OCI-LY7 (cell line): ENCODE measurements at places on chromosomes 16 and 17. TPM values are rescaled to one million over a fixed set of nuclear protein-coding genes. Genes with fewer than 3 reads are reported as not detected.

Gene PHOSPHO1
- total RNA-seq = not detected in 2 replicates

- DNase-seq = peak; percentile 20
These were observed 970 bp downstream of the EPN2 start for GRCh38 chr17:19238167-19238505.

GRCh38 chr16:82609140-82609539 is 17.6 kb upstream of the CDH13 start:
- no peak for DNase-seq

DNA sequence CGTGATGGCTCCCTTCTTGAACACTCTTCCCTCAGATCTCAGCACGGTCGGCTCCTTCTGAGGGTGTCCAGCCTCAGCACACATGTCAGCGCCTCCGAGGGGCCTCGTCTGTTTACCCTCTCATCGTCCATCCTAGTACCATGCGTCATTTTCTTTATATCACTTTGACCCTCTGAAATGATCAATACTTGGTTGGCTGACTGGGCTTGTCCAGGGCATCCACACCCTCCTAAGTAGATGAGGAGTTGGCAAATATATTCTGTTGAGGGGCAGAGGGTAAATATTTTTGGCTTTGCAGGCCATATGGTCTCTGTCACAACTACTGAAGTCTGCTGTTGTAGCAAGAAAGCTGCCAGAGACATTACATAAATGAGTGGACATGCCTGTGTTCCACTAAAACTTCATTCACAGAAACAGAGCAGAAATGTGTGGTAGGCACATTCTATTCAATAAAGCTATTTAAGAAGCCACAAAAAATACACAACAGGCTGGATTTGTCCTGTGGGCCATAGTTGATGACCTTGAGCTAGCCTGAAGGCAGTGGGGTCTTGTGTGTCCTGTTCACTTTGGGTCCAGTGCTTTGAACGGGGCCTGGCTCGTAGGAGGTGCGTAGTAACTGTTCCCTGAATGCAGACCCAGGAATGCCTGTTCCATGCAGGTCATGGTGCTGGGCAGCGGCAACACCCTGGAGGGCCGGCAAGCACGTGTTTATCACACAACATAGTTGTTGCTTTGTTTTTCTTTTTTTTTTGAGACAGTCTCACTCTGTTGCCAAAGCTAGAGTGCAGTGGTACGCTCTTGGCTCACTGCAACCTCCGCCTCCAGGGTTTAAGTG is 185.8 kb downstream of the SNX29 start:
- DNase-seq = no peak

Gene NUDT21
- total RNA-seq = 270 and 273 TPM in 2 replicates

DNA sequence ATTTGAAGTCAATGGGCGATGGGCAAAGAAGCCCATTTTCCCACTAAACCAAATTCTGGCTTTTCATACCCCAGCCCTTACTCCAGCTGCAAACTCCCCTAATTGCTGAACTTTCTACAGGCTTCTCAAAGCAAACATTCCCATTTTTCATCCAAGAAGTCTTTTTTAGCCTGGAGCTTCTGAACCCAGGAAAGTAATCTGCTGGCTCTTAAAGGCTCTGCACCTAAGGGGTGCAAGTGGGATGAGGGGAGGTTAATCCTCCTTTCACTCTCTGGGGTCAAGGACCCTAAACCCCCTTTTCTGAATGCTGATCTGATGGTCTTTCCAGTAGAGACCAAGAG is 2.4 kb downstream of the HOXB7 start:
- DNase-seq = no peak

DNA sequence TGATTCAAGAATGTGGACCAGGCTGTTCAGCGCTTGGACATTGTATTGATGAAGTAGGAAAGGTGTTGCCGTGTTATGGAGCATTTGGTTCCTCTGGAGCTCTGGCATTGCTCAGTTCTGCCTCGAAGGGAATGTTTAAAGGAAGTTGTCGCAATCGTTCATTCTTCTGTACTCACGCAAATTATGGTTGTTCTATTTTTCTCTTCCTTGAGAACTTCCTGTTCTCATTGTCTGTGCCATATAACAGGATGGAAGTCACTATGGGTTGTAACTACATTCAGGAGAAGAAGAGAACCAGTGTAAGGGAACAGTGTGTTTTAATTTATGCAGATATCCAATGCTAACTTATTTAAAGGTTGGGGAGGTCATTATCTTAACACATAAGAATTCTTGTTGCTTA is 13.0 kb downstream of the PCTP start:
- no peak for DNase-seq

- DNase-seq = no peak
These were observed 40.9 kb downstream of the SLFN5 start for GRCh38 chr17:35283767-35284166.

DNA sequence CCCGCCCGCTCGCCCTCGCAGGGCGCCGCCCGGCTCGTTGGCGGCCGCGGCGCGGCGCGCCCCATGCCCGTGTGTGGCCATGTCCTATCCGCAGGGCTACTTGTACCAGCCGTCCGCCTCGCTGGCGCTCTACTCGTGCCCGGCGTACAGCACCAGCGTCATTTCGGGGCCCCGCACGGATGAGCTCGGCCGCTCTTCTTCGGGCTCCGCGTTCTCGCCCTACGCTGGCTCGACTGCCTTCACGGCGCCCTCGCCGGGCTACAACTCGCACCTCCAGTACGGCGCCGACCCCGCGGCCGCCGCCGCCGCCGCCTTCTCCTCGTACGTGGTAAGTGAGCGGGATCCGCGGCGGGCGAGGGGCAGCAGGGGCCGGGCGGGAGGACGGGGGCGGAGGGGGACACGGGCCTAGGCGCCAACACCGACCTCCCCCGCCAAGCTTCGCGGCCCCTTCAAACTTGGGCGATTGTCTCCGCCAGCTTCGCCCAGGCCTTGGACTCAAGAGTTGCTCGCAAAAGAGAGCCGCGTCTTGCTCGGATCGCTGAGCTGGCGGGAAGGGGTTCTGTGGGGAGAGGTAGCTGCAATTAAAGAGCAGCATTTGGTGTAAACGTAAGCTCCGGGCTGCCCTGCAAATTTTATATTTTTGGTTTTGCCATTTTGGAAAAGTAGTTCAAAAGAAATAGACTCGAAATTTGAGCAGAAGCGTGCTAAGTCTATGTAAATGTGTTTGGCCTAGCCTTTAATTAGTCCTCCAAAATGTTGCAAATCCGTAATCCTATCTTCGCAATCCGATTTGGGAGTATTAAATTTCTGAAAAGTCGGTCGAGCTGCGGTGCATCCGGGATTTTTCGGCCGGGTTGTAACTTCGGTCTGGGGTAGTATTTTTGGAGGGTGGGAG is 702 bp downstream of the IRX5 start:
- DNase-seq = no peak

DNA sequence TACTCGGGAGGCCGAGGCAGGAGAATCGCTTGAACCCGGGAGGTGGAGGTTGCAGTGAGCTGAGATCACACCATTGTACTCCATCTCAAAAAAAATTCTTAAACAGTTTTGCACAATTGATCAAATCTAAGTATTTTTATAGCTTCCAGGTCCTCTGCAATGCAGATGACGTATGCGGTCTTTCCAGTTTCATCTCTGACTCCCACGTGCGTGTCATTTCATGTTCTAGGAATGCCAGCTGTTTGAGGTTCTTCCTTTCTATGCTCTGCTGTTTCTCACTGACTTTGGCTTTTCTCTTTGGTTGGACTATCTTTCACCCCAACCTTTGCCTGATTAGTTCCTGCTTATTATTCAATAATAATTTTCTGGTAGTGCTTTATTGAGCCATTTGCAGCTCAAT is 16.2 kb downstream of the CHP2 start:
- DNase-seq = no peak

DNA sequence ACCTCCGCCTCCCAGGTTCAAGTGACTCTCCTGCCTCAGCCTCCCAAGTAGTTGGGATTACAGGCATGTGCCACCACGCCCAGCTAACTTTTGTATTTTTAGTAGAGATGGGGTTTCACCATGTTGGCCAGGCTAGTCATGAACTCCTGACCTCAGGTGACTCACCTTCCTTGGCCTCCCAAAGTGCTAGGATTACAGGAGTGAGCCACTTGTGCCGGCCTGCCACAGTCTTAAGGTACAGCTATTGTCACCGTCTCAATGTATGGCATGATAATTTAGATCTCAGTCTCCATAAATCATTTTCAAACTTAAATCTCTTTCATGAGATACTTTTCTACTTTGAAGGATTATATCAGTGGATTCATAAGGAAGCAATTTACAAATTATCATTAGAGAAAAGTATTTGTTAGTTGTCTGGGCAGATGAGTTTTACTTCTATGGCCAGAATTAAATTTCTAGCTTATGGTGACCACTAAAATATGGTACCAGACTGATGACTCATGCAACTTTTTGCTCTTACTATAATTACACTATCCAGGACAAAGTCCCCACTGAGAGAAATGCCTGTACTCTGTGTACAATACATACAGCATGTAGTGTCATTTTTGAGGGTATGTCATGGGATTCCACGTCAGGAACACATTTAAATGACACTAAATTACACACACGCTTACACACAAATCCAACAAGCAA is 1230.3 kb upstream of the GOT2 start:
- DNase-seq = no peak

DNA sequence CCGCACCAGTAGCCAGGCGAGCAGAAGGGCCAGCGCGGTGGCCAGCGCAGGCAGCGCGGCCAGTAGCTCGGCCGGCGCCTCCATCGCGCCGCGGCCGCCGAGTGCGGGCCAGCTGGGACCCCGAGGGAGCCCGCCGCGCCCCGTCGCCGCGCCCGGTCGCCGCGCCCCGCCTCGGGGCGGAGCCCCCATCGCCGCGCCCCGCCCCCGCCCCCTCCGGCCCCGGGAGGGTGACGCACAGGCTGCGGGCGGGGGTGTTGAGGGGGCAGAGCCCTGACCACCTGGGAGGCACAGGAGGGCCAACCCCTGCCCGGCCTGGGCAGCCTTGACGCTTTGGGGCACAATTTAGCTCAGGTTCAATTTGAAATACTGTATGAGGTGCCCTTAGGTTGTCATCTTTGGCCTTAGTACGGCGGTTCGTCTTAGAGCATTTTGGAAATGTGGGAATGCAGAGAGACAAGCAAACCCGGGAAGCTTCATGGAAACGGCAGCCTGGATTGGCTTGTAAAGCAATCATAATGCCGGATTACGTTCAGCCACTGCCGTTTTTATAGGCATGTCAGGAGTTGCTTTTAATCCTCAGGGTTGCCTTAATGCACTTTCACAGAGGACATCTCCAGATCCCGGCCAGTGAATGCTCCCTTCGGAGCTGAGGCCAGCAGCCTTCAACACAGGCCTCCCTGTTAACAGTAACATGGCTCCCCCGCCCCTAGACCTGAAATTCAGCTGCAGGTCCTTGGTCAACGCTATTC is at the start of gene MXRA7:
Gene MXRA7 (minus strand): TSS at position 103 of the 749 bp plus-strand sequence. CDS start 19 bp downstream, at position 84.
- DNase-seq = peak; percentile 60

- no peak for DNase-seq
These were observed at the start of gene KRT31 for GRCh38 chr17:41396996-41397660. Gene KRT31 (minus strand): TSS chr17:41397608. CDS start chr17:41397539, 69 bp downstream.

DNA sequence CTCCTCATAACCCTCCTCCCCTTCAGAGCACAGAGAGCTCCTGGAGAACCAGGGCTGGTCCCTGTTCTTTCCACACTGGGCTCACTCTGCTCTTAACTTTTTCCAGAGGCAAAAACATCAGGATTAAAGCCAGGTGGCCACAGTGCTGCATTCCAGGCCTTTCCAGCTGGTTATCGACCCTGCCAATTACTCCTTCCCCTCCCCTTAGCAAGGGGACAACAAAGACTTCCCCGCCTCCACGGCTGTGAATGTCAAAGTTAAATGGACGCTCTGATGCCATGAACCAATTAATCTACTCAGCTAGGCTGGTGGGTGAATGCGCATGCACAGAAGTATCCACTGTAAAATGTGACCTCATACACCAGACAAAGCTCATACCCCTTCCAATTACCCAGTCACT is 23.1 kb downstream of the ACLY start:
- DNase-seq = no peak

DNA sequence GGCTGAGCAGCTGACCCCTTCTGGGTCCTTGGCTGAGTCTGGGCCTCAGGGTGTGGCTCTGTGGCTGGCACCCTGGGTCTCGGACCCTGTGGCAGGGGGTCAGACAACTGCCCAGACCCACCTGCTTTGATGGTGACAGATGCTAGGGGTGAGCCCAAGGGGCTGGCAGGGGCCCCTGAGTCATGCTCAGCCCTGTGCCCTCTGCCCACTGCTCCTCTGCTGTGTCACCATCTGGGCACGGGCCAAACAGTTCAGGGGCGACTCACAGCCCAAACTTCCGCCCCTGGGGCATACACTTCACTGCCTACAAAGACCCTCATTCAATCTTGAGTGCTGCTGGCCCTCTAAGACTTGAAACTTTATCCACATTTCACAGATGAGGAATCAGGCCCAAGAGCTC is 5.7 kb downstream of the ADGRG1 start:
- no peak for DNase-seq

DNA sequence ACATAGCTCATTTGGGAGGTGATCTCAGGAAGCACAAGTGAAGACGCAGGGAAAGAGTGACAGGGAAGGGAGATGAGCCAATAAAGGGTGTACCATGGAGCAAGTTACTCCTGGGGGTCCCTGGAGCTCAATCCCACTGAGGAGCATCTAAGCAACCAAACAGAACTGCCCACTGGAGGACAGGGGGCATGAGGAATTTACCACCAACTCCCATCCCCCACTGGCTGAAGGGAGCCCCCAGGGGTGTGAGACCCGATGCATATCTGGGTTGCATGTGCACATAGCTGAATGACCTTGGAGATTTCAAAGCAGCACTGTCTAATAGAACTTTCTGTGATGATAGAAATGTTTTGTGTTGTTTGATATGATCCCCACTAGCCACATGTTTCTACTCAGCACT is 29.6 kb downstream of the C16orf82 start:
- DNase-seq = no peak

DNA sequence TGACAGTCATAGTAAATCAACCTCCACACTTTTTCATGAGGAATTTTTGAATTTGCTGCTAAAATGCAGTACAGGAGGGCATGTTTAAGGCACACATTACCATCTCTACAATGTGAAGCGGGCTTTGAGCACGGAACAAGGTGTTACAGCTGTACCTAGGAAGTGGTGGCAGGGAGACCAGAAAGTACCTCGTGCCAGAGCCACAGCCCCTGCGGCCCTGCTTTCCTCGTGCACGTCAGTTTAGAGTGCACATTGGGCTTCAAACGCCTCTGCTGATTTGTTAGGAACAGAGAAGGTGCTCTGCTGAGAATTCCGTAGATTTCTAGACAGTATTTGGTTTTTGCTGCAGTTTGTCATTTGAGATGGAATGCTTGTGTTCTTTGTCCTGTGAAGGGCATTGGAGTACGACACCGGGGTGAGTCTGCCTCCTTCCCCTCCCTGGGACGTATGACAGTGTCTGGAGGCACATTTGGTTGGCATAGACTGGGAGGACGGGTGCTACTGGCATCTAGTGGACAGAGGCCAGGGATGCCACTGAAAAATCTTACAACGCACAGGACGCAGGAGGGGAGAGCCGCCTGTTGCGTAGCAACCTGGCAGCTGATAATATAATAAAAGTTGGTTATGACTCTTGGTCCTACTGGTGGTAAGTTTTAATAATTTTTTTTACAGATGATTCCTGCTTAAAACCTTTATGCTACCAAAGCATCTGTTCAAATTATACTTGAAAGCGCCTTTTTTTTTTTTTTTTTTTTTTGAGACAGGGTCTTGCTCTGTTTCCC is 9.1 kb downstream of the FOXK2 start:
- peak; percentile 55 for DNase-seq
